Breast epithelium (tissue), 4 donors: ENCODE measurements at places on chromosomes 13 and 19.

GRCh38 chr13:45773236-45773635, 71.1 kb downstream of the CBY2 start:
- no peak for DNase-seq

DNA sequence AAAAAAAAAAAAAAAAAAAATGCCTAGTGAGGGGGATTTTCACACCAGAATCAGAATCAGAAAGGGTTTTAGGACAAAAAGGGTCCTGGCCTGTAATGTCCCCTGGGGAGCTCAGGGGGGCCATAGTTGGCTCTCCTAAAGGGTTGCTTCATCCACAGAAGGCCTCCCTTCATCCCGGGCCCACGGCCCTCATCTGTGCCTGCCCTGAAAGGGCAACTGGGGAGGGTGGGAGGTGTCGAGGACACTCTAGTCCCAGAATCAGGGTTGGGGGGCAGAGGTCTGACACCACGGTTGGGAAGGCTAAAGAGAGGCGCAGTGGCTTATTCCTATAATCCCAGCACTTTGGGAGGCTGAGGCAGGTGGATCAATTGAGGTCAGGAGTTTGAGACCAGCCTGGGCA, 22.5 kb upstream of the ZNRF4 start:
- no peak for DNase-seq

DNA sequence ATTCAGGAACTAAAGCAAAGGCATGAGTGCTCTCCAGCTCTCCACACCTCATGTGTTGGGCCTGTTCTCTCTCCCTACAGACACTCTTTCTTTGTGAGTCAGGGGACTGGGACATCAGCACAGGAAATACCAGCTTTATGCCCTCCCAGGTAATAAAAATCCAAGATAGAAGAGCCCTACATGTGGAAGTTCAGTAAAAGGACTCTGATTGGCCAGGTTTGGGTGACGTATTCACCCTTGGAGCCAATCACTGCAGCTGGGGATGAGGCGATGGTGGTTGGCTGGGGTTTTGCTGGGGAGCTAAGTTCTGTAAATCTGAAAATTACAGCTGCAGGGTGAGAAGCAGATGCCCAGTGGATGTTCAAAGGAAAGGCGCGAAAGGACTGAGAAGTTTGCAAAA, 32.5 kb downstream of the CCDC70 start:
- DNase-seq, result no peak

DNA sequence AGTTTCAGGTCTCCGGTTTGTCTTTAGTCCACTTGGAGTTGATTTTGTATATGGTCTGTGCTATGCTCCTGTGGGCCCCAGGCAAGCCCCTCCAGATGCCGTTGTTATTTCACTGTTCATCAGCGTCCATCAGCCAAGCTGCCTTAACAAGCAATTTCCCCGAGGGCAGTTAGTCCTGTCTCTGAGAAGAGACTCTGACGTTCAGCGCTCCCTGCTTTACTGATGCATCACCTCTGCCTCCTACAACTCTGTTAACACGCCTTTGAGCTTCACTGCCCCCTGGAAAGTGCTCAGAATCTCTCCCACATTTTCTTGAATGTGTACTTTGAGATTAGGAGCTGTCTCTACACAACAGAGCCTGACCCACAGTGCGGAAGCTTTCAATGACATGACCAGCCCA, 41.8 kb upstream of the UBAC2 start:
- DNase-seq, result no peak

GRCh38 chr13:33697926-33698325, 120.0 kb upstream of the RFC3 start:
- no peak for DNase-seq

GRCh38 chr19:37969695-37970094, 62.7 kb downstream of the SIPA1L3 start:
- DNase-seq, result no peak

DNA sequence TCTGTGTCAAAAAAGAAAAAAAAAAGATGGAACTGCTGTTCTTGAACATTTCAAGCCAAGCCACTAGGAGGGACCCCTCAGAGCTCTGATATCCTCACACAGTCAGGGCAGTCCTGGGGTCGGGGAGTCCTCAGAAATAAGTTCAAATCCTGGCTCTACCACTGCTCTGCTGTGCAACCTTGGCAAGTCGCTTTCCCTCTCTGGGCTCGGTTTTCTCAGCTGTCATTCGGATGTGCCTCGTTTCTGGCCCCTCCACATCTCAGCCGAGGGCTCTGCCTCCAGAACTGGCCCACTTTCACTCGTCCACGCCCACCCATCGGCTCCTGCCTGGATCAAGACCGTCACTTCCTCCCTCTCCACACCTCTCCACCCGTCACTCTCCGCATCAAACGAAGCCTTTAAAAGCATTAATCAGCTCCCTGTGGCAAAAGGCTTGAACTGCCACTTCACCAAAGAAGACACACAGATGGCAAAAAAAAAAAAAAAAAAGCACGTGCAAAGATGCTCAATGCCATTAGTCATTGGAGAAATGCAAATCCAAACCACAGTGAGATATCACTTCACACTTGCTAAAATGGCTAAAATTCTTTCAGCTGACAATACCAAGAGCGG, 7.4 kb upstream of the ZNRF4 start:
- DNase-seq, result no peak

- no peak for DNase-seq
Observed at GRCh38 chr13:30978981-30979956, 46.8 kb downstream of the TEX26 start.

- DNase-seq, result no peak
Observed at GRCh38 chr13:50140153-50140552, 124.9 kb downstream of the KCNRG start.

GRCh38 chr13:110557610-110558305, 3.8 kb downstream of the RAB20 start:
- no peak for DNase-seq

DNA sequence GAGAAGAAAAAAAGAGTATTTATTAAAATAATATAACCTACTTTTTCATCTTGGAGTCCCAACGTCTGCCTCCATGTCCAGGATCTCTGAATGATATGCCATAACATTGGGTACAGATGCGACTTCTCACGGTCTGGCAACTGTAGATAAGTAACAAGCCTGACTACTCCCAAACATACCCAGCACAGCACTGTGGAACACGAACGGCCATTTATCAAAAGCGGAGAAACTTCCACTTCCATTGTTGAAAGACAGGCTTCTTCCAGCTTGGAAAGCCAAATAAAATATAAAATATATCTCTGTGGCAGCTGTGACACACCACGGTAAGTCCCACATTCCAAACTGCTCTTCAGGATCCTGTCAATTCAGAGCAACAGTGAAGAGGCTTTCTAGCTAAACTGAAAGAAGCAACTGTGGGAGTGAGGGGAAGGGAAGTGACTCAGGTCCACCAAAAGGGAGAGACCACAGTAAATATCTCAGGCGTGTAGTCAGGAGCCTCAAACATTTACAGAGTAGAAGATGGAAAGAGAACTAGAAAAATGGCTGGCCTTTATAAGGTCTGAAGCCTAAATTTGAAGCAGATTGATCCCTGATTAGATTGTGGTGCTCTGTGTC, 331.7 kb downstream of the LIG4 start:
- no peak for DNase-seq

- DNase-seq, result no peak
Observed at GRCh38 chr19:4582980-4583842, 23.7 kb upstream of the SEMA6B start.

DNA sequence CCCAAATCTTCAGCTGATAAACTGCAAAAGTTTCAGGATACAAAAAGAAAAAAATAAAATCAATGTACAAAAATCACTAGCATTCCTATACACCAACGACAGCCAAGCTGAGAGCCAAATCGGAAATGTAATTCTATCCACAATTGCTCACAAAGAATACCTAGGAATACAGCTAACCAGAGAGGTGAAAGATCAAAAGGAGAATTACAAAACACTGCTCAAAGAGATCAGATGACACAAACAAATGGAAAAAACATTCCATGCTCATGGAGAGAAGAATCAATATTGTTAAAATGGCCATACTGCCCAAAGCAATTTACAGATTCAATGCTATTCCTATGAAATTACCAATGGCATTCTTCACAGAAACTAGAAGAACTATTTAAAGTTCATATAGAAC, 29.5 kb downstream of the NLRP11 start:
- DNase-seq, result no peak

DNA sequence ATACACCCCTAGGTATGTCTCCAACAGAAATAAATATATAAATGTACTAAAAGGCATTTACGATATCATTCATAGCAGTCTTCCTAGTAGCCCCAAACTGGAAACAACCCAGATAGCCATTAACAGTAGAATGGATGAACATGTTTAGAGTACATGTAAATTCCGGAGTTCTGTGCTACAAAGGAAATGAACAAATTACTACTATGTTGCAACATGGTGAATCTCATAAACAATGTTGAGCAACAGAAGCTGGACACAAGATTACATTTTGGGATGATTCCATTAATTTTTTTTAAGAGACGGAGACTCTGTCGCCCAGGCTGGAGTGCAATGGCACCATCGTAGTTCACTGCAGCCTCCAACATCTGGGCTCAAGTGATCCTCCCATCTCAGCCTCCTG, 5.9 kb upstream of the SLC7A10 start:
- no peak for DNase-seq

DNA sequence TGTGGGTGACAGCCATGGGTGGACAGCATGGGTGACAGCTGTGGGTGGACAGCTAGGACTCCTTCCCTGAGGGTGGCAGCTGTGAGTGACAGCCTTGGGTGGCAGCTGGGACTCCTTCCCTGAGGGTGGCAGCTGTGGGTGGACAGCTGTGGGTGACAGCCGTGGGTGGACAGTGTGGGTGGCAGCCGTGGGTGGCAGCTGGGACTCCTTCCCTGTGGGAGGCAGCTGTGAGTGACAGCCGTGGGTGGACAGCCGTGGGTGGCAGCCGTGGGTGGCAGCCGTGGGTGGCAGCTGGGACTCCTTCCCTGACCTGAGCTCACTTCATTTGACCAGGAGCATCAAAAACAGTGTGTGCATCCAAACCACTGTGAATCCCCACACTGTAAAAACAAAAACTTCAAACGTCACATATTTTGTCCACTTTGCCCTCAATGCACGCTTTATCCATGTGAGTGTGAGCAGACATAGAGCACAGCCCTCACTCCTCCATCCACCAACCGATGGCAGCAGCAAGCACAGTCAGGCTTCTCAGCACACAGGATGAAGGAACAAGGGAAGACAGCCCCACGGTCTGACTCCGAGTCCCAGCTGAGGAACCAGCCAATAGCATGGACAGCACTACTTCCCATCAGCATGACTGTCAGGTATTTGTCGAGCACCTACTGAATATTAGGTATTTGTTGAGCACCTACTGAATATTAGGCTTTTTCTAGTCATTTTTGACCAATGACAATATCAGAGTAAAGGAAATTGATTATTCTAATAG, 1.6 kb upstream of the CFAP97D2 start:
- DNase-seq, result no peak

- no peak for DNase-seq
Observed at GRCh38 chr19:58395979-58396627, 647 bp downstream of the RNF225 start.

DNA sequence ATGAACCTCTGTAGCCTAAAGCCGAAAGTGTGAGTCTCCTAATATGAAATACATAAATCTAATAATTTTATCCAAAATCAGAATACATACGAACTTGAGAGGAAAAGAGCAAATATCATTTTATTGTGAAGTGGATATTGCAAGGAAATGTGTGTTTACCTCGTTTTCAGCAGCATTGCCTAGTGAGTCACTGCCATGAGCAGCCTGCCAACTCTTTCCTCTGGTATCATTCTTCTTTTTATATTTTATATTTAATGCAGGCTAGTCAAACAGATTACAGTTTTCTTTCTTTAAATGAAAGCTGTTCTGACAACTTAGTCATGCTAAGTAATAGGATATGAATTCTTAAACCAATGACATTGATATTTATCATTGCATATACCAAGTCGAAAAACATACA, 44.2 kb downstream of the EDNRB start:
- DNase-seq, result no peak

DNA sequence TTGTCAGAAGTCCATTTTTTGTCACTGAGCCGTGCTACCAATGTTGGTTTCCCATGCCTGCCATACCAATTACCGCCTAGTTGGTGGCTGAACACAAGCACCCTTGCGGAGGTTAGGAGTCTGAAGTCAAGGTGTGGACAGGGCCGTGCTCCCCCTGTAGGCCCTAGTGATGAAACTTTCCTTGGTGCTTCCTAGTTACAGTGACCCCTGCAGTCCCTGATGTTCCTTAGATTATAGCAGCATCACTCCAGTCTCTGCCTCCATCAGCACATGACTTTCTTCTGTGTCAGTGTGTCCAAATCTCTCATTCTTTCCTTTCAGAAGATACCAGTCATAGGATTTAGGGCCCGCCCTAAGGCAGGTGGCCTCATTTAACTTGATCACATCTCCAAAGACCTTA, 99.0 kb downstream of the MYO16 start:
- DNase-seq, result no peak

DNA sequence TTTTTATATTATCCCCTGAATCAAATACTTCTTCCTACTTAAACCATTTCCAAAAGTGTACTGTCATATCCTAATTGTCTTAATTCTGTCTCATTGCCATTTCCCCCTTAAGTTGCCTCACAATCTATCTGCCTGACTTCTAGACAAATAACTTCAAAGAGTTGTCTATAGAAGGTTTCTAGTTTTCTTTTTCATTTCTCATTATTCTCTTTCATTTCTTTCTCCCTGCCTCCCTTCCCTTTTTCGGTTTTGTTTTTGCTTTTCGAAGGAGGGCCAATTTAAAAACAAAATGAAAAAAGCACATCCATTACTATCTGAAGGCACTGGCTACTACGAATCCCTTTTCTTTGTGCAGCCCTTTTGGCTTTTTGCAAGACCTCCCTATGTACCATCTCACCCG, 367.2 kb downstream of the DNAJC15 start:
- DNase-seq, result no peak

GRCh38 chr19:18993115-18993514, 40.2 kb downstream of the SUGP2 start:
- DNase-seq, result no peak

GRCh38 chr13:86710896-86711295, 911.7 kb upstream of the SLITRK6 start:
- DNase-seq, result no peak

GRCh38 chr19:45144431-45145269, 16.1 kb downstream of the NKPD1 start:
- no peak for DNase-seq

- no peak for DNase-seq
Observed at GRCh38 chr13:41453620-41454019, 3.7 kb upstream of the RGCC start.

DNA sequence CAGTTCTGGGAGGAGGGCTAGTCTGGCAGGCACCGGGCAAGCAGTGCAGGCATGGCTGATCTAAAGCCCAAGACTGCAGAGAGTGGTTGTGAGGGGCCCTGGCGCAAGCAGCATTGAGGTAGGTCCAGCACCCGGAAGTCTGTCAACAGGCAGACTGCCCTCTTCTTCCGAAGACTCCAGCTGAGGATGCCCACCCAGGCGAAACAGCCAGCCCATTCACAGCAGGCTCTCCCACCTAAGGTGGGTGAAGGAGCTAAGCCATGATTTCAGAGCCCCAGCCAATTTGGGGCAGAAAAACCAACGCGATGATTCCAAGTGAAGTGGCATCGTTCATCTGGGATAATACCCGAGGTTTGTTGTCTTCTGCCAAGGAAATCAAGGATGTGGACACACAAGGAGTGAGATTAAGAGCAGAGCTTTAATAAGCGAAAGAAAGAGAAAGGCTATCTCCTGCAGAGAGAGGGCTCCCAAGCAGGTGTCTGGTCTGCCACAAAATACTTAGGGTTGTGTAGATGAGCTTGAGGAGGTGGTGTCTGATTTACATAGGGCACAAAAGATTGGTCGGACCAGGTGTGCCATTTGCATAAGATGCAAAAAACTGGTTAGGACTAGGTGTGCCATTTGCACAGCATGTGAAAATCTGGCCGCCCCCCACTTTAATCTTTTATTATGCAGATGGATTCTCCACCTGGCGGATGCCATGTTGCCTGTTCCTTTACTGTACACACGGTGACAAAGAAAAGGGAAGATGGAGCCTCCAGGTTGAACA, 22.6 kb downstream of the FAM124A start:
- no peak for DNase-seq
